Activated T-helper 1 cell treated with anti-CD3 and anti-CD28 coated beads, Interleukin-2, amount 50 U/mL, for 16 hours (primary cell): ENCODE measurements at places on chromosomes 7 and 10.
A peak's percentile ranks its signal among the peaks of the same experiment; 100 is the strongest.

DNA sequence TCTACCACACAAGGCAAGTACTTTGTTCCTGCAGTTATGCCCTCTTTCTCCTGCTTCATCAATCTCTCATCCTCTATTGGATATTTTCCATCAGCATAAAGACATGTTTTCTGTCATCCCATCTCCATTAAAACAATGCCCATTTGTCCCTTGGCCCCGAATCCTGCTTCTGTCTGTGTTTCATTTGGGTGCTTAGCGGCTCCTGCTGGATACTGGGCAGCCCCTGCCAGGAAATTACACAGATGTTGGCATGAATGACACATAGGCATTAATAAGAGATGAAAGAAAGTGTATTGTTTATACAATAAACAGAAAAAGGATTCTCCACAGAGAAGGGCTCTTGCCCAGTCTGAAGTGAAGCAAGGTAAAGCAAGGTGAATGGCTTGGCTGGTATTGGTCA, 765.3 kb downstream of the REEP3 start:
- DNase-seq = no peak

- DNase-seq = no peak
These were observed 181.3 kb downstream of the CDK14 start for GRCh38 chr7:90777465-90777864.

- no peak for DNase-seq
These were observed 615.1 kb downstream of the SUGCT start for GRCh38 chr7:40749877-40750276.

DNA sequence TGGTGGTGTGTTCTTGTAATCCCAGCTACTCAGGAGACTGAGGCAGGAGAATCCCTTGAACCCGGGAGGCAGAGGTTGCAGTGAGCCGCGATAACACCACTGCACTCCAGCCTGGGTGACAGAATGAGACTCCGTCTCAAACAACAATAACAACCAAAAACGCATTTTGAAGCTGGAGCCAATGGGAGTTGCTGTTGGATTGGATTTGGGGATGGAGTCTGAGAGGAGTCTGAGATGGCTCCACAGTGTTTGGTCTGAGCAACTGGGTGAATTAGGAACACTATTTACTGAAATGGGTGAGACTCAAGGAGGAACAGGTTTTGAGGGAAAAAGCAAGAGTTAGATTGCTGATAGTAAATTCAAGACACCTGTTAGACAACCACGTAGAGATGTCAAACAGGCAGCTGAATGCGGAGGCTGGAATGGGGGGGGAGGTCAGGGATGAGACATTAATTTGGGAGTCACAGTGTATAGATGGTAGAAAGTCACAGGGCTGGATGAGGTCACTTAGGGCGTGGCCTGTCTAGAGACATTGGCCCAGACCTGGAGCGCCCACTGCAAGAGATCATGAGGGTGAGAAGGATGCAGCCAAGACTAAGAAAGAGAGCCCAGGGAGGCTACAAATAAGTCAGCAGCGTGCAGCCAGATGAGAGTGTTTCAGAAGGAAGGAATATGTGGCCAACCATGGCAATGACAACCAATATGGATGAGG, 56.4 kb downstream of the CYCS start:
- DNase-seq = no peak

GRCh38 chr7:22831602-22832305, 9.1 kb upstream of the TOMM7 start:
- DNase-seq = no peak

DNA sequence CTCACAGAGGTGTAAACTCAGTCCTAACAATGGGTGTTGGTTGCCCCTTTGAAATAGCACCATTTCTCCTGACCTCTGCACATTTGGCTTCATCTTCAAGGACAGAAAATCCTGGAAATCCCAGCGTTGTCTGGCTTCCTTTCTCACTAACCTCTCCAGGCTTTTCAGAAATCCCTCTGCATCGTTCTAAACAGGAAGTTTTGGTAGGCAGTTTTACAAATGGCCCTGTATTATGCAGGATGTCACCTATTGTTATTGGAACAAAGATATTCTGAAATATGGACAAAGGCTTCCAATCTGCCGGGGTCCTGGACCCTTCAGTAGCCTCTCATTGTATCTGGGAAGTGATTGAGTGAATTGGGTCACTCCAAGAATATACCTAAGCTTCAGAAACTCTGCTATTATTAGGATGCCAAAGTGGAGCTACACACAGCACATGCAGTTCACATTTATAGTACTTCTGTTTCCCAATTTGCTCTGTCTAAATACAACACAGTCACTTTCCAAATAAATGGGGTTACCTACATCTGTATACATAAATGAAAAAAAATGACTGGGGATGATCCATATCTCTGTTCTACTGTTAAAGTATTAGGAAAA, 134.8 kb upstream of the KLF6 start:
- DNase-seq = no peak

DNA sequence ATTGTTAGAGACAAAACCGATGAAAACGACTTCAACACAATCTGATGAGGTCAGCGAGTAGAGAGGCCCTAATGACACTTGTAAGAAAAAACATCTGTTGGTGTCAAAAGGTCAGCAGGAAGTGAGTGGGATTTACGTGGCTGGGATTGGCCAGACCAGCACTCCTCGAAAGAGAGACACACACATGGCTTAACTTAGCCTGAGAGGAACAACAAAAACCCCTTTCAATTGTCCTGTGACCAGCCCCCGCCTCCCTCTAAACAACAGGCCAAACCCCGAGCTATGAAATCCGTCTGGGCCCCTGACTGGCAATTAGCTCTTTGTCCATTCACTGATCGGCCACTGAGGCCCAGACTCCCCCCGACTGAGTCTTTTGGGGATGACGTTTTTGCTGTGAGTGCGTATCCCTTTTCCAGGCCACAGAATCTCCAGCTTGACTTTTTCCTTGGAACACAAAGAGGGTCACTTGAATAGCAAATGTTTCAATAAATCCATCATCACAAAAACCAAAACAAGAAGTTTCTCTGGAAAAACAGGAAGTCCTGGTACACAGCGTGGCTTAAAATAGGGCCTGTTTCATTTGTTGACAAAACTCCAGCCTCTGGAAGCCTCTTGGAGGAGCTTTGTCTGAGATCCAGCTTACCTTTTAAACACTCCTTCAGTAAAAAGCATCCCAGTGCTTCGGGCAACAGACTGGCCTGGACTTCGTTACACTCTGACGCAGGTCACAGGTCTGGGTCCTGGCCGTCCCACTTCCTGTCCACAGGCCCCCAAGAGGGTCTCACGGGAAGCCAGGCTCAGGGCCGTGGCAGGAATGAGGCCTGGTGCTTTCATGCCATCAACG, 103.0 kb downstream of the CTBP2 start:
- DNase-seq = no peak

DNA sequence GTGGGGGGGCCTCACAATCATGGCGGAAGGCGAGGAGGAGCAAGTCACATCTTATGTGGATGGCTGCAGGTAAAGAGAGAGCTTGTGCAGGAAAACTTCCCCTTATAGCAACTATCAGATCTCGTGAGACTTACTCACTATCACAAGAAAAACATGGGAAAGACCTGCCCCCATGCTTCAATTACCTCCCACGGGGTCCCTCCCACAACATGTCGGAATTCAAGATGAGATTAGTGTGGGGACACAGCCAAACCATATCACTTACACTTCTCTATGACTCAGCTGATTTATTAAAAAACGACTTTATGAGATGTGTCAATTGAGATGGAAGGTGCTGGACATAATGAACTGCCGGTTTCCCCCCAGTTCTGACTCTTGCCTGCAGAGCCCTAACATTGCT, 23.8 kb upstream of the CHN2 start:
- DNase-seq = no peak

- no peak for DNase-seq
These were observed 79.1 kb downstream of the VTI1A start for GRCh38 chr10:112526139-112526538.

- DNase-seq = no peak
These were observed 765 bp downstream of the CCAR1 start for GRCh38 chr10:68721673-68722335.

DNA sequence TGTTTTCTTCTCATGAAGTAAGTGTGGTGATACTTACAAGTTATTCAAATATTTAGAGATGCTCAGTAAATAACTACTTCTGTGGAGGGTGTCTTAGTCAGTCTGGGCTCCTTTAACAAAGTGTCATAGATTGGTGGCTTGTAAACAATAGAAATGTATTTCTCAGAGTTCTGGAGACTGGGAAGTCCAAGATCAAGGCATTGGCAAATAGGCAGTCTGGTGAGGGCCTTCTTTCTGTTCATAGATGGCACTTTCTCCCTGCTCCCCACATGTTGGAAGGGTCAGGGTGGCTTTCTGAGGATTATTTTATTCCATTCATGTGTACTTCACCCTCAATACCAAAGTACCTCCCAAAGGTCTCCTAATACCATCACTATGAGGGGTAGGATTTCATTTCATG, 18.4 kb downstream of the RPA3 start:
- DNase-seq = no peak

GRCh38 chr10:107740962-107741690, 576.6 kb upstream of the SORCS1 start:
- no peak for DNase-seq

DNA sequence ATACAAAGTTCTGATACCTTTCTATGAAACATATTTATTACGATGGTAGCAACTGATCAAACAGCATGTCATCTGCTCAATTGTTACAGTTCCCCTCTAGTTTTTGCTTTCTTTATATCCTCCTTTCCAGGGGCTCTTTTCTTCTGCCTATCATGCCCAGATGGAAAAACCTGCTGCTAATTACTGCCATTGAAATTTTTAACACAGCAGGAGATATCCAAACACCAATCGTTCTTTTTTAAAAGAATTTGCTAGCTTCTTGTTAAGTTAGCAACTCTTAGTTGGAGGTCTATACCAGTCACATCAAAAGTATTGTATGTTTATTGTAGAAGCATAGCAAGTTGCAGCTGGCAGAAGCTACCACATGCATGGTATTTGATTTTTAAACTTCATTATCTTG, 768.5 kb downstream of the NXPH1 start:
- DNase-seq = no peak

- DNase-seq = no peak
These were observed 6.4 kb upstream of the FIGNL1 start for GRCh38 chr7:50456371-50457123.

DNA sequence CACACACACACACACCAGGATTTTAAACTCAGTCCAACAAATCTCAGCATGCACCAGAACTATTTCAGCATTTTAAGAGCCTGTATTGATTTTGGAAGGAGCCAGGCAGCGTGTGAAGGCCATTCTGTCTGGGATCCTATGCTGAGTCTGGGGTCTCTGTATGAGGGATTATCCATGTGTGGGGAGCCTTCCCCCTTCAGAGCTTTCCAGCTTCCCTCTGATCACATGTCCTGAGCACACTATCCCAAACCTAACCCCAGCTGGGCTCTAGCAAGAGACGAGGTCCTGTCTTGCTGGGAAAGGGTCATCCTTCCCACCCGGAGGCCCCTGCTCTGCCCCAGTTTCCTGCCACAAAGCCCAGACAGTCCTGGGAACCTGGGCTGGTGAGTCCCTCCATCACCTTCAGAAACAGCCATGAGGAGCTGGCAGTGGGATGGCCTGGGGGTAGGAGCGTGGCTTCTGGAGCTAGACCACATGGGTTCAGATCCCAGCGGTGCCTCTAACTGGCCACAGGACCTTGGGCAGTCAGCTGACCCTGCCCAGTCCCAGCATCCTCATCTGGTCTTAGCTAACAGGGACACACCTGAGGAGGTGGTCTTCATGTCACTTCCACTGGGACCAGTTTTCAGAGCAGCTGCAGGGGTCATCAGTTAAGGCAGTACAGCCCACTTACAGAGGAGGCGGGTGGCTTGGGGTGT, 79.6 kb upstream of the RET start:
- DNase-seq = no peak

DNA sequence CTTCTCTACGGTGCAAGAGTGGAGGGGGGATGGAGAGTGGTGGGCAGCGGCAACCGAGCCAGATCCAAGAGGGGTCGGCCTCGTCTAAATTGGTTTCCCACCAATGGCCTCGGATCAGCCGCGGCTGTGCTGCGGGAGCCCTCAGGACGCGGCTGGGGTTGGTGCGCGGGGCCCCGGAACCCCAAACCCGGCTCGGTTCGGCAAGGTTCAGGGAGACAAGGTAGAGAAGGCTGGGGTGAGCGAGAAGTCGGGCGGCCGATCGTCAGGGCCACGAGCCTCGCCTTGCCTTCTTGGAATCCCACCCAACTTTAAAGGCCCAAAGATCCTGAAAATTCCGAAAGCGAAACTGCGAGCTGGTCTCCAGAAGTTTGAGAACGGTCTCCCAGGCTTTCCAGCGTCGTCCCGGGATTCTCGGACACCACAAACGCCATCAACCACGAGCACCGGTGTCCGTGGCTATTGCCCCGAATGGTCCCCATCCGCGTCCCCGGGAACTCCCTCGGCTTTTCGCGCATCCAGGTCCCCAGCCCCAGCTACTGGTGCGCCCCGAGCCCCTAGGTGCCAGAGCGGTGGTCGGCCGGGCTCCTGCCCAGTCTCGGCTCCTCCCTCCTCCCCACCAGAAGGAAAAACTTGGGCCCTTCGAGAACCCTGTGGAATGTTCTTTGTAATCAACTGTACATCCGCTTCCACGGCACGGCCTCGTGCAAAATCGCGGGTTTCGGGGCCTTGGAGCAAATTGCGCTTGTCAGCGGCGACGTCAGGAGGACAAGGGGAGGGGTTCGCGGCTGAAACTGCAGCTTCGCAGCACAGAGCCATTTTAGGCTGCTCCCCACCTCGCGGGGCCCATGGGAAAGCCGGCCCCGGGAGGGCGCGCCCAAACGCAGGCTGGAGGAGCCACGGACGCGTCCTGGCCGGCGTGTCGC, 3.2 kb downstream of the SFMBT2 start:
- peak; percentile 6 for DNase-seq

GRCh38 chr10:22754296-22754695, 39.9 kb upstream of the PIP4K2A start:
- no peak for DNase-seq

DNA sequence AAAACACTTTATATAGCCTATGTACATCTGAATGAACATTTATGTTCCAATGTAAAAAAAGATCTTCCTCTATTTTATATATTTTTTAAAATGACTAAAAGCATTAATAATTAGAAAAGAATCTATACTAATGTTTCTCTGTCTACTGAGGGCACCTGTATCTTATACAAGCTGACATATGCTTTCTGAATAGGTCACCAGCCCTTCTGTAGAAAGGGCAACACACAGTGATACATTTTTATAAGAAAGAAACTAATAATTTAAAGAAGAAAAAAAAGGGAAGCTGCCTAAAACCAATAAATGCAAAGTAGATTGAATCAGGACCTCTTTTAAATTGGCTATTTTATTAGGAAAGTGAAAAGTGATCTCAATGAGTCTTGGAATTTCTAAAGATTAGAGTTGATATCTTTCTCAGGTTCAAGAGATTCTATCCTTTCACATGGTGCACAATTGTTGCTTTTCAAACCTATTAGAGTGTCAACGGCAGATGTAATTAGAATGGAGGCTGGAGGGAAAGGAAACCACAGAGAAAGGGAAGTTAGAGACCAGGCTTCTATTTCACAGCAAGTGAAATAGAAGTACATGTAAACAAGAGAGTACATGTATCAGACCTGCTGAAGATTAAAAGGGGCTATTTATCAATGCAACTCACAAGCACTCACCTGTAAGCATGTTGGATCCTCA, 6.3 kb downstream of the MTPN start:
- no peak for DNase-seq
